ENCODE measurements at places on chromosomes 7 and 10.

DNA sequence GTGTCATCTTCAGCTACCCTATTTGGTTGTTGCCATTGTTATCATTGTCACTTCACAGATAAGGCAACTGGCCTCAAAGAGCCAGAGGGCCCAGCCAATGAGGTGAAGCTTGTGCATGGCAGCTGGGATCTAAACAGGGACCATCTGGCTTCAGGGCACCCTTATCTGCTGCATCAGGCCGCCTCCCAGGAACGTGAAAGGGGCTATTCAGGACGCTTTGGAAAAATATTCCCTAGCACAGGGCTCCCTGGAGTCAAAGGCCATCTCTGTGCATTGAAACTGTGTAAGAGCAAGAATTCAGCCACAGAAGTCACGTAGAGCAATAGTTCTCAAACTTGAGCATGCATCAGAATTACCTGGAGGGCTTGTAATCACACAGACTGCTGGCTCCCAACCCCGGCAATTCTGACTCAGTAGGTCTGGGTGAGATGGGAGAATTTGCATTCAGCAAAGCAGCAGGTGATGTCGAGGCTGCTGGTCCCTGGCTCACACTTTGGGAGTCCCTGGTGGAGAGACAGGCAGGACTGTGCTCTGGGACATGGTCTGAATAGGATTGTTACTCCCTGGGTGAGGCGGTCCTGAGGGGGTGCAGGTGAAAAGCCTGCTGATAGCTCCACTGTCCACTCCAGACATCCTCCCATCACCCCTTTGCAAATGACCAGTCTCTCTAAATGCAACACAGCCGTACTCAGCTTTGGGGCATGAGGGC lies 21.5 kb upstream of the PLEKHA1 start:
- DNase-seq, result no peak

DNA sequence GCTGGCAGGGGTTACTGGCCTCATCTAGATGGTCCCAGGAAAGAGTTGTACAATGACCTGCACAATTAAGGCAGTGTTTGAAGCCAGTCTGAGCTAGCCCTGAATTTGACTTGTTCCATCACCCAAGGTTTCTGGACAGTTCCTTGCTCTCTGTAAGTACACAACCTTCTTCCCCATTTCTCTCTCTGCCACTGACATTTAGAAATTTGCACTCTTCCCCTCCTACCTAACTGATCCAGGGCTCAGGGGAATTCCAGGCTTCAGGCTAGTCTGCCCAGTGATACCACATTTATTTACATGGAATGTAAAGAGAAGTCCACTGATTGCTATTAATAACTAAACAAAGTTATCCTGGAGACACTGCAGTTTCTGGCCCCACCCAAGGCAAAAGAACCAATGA lies 139.0 kb upstream of the GPR26 start:
- DNase-seq, result no peak

DNA sequence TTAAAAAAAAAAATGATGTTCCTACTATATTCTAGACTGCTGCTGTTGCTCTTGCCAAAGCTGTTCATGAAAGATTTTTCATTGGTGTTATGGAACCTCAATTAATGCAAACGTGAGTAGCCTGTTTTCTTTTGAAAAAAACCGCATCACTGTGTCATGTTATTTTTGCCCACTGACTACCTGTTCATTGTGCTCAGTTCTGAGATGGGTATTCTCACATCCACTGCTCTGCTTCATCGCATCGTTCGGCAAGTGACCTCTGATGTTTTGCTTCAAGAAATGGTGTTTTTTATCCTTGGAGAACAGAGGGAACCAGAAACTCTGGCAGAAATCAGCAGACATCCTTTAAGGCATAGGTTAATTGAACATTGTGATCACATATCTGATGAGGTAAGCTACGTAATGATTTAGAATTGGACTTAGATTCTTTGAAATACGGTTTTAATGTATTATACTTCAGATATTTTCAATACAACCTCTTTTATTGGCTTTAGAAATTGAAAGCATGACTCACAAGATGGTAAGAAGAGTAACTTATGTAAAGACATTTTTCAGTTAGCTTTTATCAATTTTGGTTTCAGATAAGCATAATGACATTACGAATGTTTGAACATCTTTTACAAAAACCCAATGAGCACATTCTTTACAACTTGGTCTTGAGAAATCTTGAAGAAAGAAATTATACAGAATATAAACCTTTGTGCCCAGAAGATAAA lies 24.6 kb downstream of the FHIP2A start:
- DNase-seq, result no peak

- no peak for DNase-seq
Observed at GRCh38 chr7:43914795-43915194, 8.4 kb upstream of the URGCP start.

GRCh38 chr10:79069325-79070080 lies 737 bp downstream of the ZMIZ1 start:
- peak; percentile 30 for DNase-seq

DNA sequence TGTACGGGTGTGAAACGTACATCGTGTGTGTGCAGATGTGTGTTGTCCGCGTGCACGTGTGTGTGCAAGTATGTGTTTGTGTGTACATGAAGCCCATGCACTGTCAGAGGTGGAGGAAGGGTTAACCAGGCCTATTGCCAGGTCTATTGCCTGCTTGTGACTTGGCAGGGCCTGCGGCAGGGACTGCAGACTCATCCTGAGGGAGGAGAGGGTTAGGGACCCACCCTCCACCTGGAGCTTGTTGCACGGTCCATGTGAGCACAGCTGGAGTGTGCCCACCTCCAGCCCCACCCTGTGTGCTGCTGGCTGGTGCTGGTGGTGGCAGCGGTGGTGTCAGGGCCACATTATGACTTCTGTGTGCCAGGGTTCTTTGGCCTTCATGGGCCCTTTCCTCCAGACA lies 7.1 kb upstream of the AQP1 start:
- no peak for DNase-seq

GRCh38 chr10:29878492-29878891 lies 180.9 kb downstream of the JCAD start:
- no peak for DNase-seq

DNA sequence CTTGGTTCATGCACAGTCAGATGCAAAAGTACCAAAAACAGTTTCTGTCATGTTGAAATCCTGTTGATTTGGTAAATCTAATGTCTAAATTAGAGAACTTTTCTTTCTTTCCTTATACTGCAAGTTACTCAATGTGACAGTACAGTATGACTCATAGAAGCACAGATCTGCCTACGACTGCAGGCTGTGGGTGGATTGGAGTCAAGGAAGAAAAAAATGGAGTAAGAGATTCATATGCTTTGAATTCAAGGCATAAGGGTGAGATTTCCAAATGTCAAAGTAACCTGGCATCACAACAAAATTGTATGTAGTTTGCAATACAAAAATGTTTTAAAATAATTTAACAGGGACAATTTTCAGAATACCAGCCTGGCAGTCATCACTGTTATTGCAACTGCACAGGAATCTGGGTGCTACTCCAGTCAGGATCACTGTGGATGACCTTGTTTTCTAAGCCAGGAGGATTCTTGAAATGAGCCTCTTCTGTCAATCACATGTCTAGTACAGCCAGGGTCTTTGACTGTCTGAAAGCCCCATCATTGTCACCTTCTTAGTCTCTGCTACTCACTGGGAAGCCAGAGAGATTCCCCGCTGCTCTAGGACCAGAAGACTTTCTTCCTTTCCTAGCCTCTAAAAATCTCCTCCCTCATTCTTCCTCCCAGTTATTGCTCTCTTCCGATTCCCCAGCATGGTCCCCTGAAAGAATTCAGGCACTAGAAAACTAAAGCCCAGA lies 83.6 kb downstream of the CD36 start:
- no peak for DNase-seq

DNA sequence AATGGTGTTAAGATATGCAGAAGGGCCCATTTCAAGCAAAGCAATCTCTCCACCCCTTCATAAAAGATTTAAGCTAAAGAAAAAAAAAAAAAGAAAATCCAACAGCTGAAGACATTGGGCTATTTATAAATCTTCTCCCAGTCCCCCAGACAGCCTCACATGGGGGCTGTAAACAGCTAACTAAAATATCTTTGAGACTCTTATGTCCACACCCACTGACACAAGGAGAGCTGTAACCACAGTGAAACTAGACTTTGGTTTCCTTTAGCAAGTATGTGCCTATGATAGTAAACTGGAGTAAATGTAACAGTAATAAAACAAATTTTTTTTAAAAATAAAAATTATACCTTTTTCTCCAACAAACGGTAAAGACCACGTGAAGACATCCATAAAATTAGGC lies 28.6 kb downstream of the PPP3CB start:
- no peak for DNase-seq

DNA sequence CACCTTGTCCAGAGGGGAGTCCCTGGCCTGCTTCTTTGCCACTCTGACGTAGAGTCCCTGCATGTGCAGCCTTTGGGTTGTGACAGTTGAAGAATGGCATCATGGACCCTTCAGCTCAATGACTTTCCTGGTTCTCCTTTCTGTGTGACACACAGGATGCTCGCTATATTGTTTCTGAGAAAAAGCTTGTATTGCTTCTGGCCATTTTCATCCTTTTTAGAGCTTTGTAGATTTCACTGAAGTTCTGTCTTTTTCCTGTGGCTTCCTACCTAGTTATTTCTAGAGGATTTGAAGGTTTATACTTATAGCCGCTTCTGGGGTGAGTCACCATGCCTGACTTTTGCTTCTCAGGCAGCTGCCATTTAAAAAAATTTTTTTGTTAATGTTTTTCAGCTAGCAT lies 27.0 kb downstream of the SND1 start:
- DNase-seq, result no peak

- DNase-seq, result no peak
Observed at GRCh38 chr7:1678081-1678543, 8.0 kb downstream of the ELFN1 start.

DNA sequence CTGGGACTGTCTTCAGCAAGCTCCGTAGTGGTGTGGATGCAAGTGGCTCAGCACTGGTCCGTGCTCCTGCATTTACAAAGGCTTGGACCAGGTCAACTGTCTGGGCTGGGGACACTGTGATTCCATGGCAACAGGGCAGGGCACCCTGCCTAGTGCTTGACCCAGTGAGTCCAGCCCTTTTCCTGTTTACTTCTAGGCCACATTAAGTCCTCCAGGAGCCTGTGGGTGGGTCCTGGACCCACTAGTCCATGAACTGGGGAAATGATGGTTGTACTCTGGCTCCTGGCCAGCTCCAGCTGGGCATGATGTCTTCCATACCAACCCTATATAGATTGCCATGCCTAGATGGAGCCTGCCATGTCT lies 152.0 kb downstream of the RPS24 start:
- DNase-seq, result no peak

DNA sequence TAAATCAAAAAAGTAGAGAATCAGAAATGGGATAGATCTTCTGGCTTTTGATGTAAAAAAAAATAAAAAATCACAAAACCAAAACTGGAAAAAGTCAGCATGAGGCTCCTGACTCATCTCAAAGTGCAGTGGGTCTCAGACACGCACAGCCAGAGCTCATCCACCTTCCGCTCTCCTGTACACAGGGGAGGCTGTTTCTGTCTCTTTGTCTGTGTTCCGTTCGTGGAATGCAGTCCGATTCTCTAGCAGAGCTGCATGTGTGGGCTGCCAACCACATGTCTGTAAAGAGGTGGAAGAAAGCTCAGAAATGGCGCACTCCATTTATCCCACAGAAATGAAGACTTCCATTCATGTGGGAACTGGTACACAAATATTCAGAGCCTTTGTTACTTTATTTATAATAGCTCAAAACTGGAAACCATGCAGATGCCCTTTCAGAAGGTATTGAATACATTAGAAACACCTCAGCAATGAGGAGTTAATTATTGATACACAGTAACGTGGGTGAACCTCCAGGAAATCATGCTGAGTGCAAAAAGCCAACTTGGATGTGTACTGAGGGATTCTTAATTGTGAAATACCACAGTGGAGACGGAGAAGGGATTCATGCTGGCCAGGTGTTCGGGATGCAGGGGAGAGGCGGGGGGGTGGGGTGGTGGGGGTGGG lies 123.3 kb downstream of the TRRAP start:
- no peak for DNase-seq

DNA sequence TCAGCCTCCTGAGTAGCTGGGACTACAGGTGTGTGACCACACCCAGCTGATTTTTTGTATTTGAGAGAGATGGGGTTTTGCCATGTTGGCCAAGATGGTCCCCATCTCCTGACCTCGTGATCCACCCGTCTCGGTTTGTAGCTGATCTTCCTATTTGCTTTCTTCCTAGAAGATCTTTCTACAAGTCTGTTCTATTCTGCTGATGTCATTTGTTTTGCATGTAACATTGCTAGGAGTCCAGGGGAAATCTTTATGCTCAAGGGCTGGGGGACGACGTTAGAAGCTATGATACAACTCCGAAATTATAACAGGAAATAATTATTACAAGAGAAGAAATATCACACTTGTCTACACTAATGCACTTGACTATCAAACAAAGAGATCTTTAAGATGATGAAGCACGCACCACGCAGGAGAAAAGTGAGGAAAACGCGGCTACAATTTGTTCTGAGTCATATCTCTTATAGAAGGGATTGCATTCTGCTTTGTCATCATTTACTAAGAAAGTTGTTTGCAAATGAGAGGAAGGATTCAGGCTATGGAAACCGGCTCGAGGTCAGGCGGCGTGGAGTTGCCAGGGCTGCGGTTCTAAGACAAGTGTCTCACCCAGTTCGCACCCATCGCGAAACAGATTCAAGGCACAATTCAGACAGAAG lies 103.0 kb upstream of the CARD11 start:
- DNase-seq, result peak; percentile 12

GRCh38 chr7:84633-85020 lies 107.7 kb upstream of the FAM20C start:
- DNase-seq, result no peak

- DNase-seq, result peak; percentile 30
Observed at GRCh38 chr10:29948881-29949355, 110.5 kb downstream of the JCAD start.

DNA sequence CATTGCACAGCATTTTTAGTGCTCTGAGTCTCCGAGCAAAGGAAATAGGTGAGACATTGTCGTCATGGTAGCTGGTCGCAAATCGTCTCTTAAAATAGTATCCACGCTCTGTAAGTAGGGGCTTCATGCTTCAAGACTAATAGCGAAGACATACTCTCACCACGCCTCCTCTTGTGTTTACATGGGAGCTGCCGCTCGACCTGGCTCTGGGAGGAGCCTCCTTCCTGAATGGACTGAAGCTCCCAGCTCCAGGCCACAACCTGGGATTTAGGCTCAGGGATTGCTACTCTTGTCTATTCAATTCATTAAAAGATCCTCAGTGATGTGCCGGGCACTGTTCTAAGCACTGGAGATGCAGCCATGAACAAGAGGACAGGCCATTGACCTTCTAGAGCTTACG lies 196.1 kb upstream of the GALNT17 start:
- DNase-seq, result no peak

- no peak for DNase-seq
Observed at GRCh38 chr10:78817361-78817760, 251.4 kb upstream of the ZMIZ1 start.

- no peak for DNase-seq
Observed at GRCh38 chr7:31882187-31882586, 188.0 kb downstream of the PDE1C start.

- no peak for DNase-seq
Observed at GRCh38 chr7:130379019-130379418, 1.3 kb upstream of the CPA1 start.
